ENCODE measurements at places on chromosomes 4 and X.

DNA sequence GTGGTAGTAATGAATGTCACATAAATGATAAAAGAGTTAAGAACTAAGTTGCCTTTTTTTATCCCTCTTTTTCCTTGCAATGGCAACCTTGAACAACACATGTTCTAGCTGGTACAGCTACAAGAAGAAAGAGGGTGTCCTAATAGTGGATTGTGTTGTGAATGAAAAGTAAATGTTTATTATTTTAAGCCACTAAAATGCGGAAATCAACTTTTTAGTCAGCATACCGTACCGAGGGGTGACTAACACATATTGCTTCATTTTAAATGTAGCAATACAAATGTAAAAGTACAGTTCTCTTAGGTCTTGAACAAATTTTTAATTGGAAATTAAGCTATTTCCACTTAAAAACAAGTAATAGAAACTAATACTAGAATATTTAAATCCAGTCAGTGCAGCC lies 17.7 kb upstream of the AP1AR start:
- no peak for DNase-seq

GRCh38 chr4:189304167-189304566 lies 636.5 kb upstream of the FRG1 start:
- no peak for DNase-seq

GRCh38 chrX:150621652-150622051 lies 53.2 kb downstream of the MTM1 start:
- no peak for DNase-seq

DNA sequence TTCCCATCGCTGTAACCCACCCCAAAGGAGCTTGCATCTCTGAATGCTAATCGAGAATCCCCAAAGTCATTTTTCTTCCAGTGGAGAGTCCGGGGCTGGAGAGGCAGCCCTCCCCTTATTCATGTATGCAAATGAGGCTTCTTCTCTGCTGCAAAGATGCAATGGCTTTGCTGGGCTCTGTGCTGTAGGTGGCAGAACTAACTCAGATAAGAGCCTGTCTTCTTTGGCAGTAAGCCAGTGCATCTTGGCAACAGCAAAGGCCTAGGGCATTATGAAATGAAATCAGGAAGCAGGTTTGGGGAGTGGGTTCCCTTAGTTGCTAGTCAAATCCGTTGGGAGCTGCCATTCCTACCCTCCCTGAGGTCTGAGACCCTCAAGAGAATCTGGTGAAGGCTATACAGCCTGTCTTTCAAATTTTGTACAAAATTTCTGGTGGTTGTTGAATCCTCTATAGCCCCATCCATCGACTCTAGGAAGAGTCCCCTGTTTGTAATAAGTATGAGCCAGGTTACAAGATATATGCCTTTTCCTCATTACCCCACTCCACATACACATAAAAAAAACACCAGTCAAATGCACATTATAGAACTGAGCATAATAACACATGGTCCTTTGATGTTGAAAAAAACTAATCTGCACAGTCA lies 290.6 kb upstream of the TAPT1 start:
- DNase-seq = peak; percentile 30
